Fibroblast of mammary gland (primary cell): ENCODE measurements at places on chromosomes 1 and 21.

- DNase-seq = no peak
These were observed 32.3 kb downstream of the PABPC4 start for GRCh38 chr1:39544327-39544726.

GRCh38 chr21:44944596-44944995, 4.8 kb downstream of the SLX9 start:
- no peak for DNase-seq

GRCh38 chr1:221187174-221187573, 307.9 kb downstream of the HLX start:
- peak; percentile 39 for DNase-seq

- peak; percentile 80 for DNase-seq
These were observed 45.1 kb downstream of the MAP3K7CL start for GRCh38 chr21:29175408-29176134.

GRCh38 chr1:108609483-108610049, 49.7 kb downstream of the EEIG2 start:
- peak; percentile 38 for DNase-seq

- peak; percentile 16 for DNase-seq
These were observed 51.1 kb downstream of the ZNF326 start for GRCh38 chr1:90045853-90046563.

DNA sequence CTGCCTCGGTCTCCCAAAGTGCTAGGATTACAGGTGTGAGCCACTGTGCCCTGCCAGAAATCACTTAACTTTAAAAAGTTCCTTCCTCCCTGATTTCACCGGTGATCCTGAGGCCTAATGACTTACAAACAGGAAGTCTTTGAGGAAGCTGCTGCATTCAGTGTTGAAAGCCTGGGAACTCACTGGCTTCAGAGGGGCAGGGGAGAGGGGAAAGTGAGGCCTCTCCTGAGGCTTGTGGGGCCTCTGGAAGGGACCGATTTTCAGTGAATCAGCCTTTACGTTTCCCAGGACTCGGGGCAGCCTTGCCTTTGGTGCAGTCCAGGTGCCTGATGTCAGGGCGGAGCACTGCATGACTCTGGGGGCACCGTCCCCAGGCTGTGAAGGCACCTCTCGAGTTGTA, 30.1 kb upstream of the ARHGEF10L start:
- no peak for DNase-seq

- peak; percentile 96 for DNase-seq
These were observed 12.5 kb upstream of the SPSB1 start for GRCh38 chr1:9280015-9280860.

DNA sequence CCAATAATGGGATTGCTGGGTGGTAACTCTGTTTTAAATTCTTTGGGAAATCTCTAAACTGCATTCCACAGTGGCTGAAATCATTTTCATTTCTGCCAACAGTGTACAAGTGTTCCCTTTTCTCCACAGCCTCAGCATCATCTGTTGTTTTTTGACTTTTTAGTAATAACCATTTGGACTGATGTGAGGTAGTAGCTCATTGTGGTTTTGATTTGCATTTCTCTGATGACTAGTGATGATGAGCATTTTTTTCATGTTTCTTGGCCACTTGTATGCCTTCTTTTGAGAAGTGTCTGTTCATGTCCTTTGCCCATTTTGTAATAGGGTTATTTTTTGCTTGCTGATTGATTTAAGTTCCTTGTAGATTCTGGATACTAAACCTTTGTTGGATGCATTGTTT, 131.9 kb upstream of the B3GALT2 start:
- peak; percentile 57 for DNase-seq

- no peak for DNase-seq
These were observed 30.6 kb downstream of the FYB2 start for GRCh38 chr1:56788588-56788987.

DNA sequence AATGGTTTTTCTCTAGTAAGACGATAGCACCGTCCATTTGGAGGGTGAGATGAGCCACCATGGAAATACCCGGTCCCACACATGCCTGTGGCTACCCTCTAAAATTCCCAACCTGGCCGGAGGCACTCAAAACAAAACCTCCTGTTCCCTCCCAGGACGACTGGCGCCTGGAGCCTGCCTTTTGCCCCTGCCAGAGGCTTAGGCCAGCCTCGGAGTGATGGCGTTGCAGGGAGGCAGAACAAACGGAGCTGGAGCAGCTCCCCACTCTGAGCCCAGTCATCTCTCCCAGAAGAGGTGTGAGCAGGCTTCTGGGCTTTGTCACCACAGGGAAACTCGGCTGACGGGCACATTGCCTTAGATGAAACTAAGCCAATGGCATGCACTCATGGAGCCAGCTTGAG, 213.7 kb upstream of the HOOK1 start:
- no peak for DNase-seq

GRCh38 chr1:225931270-225932136, 7.5 kb upstream of the PYCR2 start:
- no peak for DNase-seq

DNA sequence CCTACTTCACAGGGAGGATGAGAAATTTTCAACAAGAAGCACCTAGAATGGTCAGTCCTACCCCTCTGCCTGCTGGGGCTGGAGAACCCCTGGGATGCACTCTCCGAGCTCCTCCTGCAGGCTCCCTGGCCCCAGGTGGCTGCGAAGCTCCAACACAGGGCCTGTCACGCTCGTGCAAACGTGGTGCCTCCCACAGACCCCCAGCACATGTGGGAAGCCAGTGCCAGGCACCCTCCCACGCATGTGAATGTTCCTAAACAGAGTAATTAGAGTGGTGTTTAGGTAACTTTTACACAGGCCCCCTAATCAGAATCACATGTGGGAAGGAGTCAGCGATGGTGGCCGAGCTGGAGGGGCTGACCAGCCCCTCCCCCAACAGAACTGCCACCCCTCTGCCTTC, 28.4 kb downstream of the GLIS1 start:
- peak; percentile 30 for DNase-seq

DNA sequence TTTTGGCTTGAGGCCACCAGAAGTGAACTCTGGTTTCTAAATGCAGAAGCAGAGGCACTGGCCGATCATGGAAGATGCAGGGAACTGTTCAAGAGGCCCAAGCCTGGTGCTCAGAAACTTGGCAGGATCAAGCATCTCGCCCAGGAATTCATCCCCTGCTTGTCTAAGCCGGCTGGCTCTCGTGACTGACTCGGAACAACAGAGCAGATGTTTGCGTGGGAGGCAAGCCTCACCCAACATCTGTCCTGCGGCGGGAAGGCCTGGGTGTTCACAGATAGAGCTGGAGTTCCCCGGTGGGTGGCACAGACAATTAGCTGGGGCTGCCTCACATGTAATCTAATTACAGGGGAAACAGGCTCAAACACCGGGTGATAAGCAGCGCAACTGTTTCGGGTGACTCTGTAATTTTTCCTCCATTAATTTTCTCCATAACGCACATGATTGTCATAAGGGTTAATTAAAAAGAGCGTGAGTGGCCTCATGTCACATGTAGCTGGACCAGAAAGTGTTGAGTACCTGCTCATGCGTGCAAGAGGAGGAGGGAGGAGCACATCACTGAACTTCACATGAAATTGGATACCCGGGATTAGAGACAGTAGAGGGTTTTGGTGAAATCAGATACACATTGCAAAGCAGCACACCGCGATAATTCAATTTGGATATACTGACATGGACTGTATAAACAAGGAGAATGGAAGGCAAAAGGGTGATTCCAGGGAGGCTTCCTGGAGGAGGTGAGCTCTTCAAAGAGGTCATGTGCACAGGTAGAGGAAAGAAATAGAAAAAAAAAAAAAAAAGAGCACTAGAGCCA, 180.0 kb downstream of the ETS2 start:
- peak; percentile 98 for DNase-seq

DNA sequence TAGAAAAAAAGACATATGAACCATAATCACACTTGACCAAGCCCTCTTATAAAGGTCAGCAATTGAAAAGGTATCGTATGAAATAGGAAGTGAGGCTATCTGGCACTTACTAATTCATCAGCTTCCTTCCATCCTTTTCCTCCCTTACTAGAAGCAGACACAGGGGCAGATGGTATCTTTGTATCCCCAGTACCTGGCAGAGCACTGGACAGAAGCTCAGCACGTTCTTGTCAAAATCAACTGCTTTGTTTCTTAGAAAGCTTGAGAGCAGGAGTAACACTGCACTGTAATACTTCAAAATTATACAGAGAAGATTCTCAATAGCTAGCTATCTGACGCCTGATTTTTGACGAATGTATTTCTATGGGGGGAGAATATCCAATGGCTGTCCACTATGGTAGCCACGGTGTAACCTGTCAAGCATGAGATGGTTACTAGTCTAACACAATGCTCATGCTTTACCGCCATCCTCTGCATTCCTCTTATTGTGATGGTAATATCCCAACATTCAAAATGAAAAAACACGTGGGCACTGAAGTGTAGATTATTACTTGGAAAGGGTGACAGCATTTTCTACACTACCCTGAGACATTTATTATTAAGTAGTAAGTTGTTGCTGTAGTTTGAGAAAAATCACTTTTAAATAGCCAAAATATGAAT, 175.6 kb downstream of the SIPA1L2 start:
- DNase-seq = no peak

GRCh38 chr1:8211883-8212579, 105.9 kb upstream of the SLC45A1 start:
- DNase-seq = peak; percentile 97

DNA sequence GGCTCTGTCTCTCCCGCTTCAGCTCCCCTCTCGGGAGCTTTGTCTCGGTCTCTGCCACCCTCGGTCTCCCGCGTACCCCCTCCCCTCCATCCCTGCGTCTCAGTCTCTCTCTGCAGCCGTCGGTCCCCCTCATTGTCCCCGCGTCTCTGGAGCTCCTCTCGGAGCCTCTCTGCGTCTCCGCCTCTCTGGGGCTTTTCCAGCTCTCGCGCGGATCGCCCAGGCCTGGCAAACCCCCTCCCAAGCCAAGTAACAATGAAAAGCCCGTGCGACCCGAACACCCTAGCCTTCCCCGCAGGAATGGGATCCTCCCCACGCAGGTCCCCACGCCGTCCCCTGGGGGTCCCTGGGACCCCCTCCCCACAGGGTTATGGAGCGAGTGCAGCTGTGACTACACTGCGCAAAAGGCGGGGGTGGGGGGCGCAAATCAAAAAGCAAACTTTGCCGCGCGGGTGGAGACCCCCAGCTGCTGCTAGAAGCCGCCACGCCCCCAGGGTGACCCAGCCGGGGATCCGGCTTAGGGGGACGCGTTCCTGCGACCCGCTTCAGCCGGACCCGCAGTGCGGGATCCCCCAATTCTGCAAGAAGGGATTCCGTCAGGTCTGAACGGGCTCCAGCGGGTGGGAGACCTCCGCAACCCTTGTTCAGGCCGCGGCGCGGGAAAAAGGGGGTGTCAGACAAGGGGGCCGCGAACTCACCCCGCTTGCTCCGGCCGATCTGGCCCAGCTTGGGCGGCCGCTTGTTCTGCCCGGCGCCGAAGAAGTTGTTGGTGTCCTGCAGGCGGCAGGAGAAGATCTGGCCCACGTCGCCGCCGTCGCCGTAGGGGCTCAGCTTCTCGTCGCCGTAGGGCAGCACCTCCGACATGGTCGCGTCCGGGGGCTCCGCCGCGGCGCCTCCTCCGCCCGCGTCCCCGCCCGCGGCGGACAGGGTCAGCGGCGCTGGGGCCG, 1.2 kb downstream of the CAMK2N1 start:
- DNase-seq = no peak

DNA sequence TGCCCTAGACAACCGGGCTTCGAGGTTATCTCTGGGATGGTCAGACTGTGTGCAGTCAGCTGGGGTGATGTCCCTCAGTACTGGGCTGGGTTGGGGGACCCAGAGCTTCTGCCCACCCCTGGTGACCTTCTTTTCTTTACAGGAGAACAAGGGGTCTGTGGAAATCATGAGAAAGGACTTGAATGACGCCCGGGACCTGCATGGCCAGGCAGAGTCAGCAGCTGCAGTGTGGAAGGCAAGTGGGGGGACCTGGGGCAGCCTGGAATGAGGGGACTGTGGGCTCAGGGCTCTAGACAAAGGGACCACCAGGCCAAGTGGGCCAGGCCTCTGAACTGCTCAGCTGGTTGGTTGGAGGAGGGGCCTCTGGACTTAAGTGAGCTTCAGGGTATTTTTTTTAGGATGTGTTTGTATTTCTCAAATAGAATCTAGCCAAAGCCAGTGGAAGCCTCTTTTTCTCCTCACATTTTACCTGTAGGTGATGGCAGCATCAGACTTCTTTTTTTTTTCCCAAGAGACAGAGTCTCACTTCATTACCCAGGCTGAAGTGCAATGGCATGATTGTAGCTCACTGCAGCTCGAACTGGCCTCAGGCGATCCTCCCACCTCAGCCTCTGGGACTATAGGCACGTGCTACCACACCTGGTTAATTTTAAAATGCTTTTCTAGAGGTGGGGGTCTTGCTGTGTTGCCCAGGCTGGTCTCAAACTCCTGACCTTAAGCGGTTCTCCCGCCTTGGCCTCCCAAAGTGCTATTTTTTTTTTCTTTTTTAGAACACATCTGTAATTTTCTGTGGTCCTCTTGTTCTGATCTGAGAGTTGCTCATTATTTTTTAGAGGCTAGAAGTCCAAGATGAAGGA, 1.9 kb downstream of the RNF187 start:
- no peak for DNase-seq

GRCh38 chr1:22343456-22344328, 108.0 kb upstream of the ZBTB40 start:
- DNase-seq = no peak

- peak; percentile 99 for DNase-seq
These were observed 482.0 kb downstream of the SETD4 start for GRCh38 chr21:35578347-35578782.

GRCh38 chr1:31617916-31618746, 642 bp downstream of the HCRTR1 start:
- DNase-seq = peak; percentile 17

DNA sequence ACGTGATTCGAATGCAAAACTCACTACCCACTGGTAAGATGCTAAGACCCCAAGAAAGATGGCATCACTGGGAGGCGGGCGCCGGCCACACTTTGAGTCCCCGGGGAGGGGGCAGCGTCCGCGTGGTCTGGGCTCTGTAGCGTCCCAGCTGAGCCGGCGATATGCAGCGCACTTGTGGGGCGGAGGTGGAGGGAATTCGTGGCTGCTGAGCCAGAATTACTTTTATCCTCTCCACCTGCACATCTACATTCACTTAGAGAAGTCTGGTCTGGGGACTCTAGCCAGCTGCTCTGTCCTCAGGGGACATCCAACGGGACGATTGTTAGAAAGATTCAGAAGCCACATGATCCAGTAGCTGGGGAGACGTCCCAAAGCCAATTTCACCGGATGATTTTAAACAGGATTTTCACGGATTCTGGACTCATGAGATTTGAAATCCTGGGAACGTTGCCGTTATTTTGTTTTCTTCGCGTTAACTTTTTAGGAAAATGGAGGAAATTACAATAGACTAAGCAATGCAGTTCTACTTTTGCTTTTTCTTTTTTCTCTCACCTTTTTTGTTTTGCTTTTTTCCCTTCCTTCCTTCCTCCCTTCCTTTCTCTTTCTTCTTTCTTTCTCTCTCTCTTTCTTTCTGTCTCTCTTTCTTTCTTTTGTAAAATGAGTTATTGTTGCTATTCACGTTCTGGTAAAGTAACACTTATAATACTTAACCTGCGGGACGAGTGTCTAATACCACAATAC, 1.3 kb downstream of the JAM2 start:
- no peak for DNase-seq

DNA sequence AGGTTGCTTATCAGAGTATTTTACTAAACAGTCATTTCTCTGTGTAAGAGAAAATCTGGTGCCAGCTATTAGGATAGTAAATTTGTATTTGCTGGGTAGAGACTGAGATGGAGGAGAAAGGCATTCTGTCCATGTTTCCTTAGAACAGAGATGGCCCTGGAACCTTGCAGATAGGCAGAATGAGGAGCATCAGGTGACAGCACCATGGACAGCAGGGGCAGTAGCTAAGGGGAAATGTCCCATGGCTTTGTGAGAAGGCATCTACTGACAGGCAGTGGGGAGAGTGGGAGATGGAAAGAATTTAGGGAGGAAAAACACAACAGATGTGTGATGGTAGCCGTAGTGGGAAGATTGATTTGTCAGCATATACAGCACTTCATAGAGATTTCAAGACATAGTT, 105.0 kb downstream of the PRRX1 start:
- DNase-seq = no peak
